Activated CD4-positive, alpha-beta T cell treated with anti-CD3 and anti-CD28 coated beads, Interleukin-2, amount 50 U/mL, for 24 hours (primary cell): ENCODE measurements at places on chromosomes 4 and X.

DNA sequence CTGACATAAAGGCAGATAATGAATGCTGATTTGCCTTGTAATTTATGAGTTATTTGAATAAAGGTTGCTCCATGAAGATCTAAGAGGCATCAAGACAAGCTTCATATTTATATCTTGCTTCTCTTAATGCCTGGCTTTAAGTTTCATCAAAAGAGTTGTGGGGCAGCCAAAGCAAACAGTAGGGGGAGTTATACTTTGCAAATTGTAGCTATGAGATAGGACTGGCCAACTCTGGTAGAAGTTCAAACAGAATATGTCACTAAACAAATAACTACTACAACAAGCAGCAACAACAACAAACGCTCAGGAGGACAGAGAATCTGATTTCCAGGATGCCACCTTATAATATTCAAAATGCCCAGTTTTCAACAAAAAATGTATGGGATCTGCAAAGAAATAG, 69.1 kb upstream of the PLAC1 start:
- DNase-seq: no peak

GRCh38 chr4:159070742-159071141, 32.1 kb upstream of the RAPGEF2 start:
- DNase-seq: no peak

DNA sequence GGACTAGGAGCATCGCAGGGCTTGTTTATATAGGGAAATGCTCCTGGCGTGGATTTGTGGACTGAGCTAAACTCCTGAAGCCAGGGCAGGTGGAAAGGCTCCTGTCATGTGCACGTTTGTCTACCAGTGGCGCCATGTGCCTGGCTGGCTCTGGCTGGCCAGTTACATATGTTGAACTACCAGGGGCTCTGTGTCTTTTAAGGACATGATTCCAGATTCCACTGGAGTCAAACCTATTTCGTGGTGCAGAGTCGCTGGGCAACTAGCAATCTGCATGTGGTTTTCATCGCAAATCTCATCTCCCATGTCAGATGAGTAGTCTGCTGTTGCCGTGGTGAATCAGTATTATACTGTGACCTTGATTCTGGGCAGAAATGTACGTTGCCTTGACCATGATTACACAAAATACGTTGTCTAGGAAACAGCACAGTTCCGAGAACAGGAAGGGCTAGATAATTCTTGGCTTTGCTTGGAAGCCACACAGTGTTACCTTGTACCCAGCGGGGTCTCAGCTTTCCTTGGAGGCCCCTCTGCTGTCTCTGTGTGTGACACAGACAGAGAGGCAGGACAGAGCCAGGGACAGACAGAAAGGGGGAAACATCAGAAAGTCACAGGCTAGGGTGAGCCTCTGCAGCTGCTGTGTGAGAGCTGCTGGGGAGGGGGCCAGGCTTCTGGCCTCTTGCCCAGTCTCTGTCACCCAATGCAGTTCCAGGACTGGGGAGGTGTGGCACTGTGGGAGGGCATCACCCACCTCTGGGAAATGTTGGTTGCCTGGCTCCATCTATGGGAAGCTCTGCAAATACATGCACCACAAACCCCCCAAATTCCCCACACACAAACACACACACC, 19.2 kb downstream of the PNMA6E start:
- DNase-seq: no peak

DNA sequence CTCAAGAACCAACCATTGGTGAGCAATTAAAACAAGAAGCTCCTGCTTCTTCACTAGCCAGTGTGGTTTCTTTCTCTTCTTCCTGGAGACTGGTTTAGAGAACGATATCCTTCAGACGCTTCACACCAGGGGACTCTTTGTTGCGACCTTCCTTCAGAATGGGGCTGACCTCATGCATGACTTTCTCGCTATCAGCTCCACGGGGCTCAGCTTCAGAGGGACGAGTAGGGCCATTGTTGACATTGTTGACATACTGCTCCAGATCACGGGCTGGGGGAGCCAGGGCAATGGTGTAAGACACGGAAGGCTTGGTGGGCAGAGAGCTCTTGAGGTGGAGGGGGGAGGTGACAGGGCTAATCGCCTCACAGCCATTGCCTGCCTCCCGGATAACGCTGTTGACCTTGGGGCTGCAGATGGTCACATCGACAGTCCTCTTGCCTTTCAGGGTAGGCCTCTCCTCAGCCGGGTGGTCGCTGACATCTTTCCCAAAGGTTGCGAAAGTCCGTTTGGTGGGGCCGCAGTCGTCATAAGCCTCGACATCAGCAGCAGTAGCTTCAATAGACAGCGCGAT, 113.8 kb downstream of the PCDH19 start:
- DNase-seq: no peak

DNA sequence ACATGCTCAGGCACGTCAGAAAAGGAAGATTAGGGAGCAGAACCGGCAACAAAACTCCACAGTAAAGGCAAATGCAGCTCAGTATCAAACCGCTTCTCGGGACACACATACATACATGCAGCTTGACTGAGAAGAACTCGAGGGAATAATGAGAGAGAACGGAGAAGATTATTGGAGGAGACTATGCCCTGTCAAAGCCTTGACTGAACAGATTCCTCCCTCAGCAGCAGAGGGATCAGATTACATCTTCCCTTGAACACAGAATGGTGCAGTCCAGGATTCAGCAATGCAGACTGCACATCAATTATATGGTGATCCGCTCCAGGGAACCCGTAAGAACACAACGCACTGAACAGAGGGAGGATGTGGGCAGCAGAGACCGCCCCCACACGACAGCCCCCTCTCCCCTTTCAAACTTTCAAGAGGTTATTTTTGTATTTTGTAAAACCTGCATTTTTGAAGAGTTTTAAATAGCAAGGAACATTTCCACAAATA, 183.2 kb downstream of the FBXW7 start:
- no peak for DNase-seq

DNA sequence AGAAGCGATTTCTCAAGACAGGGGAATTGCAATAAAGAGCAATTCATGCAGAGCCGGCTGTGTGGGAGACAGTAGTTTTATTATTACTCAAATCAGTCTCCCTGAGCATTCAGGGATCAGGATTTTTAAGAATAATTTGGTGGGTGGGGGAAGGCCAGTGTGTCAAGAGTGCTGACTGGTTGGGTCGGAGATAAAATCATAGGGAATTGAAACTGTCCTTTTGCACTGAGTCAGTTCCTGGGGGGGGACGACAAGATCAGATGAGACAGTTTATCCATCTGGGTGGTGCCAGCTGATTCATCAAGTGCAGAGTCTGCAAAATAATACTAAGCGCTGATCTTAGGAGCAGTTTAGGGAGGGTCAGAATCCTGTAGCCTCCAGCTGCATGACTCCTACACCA, 502.4 kb downstream of the NLGN4X start:
- DNase-seq: no peak

DNA sequence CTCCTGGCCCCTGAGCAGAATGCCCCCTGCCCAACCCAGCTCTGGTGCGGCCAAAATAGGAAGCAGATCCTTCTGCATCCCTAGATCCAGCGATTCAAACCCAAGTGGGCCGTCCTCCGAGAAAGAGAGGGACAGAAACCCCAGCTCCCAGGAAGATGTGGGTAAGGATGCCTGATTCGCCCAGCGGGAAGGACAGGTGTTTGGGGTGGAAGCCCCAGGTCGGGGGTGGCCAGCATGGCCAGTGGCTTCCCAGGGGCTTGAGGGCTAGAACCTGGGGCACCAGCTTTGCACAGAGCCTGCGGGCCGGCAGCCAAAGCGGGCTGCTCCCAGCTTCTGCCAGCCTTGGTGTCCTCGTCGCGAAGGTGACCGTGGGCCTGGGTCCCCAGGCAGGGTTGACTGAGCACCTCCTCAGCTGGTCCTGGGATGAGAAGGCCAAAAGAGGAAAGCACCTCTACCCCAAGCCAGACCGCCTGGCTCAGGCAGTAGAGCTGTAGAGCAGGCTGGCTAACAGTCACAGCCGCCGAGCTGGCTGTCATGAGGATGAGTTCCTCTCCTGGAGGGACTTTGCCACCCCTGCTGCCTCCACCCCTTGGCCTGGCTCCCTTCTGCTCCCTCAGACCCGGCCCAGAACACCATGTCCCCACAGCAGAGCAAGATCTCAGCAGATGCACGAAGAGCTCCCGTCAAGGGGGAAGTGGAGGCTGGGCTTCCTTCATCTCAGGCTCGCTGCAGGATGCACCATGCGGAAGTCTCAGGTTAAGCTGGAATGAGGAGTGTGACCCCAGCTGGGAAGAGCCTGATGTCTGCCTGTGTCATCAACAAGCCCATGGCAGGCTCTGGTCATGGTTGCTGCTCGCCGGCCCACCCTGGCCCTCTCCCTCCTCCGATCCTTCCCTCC, 59.9 kb downstream of the CPZ start:
- no peak for DNase-seq

DNA sequence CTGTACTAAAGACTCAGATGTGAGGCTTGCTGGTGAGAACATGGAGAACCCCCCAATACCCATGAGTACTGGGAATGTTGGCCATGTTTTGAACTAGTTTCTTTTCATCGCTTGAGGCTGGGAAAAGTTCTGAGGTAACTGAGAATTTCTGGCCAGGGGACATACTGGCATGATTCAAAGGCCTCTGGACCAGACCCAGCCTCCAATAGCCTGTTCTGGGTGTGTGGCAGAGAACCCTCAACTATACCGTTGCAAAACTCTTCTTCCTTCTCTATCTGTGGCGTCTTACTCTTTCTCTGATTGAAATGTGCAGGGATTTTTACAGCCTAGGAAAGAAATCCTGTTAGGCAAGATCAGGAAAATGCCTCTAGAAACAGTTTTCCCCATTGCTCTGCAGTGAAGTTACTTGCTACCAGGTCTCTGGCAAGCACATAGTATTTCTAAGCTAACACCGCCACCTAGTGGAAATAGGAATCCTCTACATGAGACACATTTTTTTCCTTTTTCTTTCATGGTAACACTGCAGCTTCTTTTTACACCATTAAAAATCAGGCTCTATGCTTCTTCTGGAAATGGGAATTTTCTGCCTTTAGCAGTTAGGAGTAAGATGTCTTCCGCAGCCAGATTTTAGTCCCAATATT, 170.7 kb upstream of the ZCCHC13 start:
- DNase-seq: no peak

DNA sequence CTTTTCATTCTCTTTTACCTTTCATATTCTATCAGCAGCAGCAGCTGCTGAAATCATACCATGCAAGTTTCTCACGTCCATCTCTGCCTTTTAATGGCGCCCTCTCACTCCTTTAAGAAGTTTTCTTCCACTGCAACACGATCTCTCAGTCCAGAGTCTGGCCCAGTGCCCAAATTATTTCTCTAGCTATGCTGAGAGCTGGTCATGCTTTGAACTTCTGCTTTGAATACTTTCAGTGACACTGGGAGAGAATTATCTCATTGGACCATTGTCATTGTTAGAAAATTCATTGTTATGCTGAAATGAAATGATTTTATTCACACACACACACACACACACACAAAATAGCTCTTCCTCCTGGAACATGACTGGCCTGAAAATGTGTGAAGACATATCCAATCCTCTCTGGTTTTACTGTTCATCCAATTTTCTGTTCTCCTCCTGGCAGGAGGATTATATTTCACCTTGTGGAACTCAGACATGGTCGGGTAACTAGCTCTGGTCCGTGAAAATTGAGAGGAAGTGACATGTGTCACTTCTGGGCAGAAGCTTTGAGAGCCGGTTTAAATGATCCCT, 1.3 kb upstream of the PDHA1 start:
- DNase-seq: no peak

DNA sequence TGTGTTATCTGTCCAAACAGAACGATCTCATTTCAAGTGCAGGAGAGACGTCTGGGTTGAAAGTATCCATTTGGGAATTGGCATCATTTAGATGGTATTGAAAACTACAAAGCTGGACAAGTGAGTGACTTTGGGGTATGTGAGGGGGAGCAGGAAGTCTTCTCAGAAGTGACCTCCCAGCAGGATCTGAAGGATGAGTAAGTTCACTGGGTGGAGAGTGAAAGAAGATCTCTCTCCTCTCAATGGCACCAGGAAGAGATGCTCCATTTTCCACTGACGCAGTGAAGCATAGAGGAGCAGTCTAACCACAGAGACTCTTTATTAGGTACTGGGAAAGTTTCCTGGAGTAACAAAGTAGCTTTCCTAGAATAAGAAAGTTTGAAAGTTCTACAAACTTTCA, 161.0 kb downstream of the CPE start:
- no peak for DNase-seq

DNA sequence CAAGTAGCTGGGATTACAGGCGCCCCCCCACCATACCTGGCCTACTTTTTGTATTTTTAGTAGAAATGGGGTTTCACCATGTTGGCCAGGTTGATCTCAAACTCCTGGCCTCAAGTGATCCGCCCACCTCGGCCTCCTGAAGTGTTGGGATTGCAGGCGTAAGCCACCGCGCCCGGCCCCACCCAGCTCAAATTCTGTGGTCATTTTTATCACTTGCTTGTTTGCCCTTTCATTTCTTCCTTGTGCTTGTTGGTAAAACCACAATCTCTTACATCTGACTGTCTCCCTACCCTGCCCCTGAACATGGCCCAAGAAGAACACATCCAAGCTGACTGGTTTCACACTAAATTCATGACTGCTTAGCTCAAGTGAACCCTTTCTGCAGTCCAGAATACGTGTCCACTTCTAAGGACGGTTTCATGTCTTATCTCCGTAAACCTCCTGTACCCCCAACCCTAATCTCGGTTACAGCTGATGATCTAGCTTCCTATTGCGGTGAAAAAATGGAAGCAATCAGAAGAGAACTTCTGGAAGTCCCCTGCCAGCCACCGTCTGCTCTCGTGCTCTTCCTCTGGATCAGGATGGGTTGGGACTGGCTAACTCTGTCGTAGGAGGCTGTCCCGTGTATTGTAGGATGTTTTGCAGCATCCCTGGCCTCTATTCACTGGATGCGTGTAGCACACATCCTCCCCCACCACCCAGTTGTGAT, 5.4 kb upstream of the RS1 start:
- no peak for DNase-seq

DNA sequence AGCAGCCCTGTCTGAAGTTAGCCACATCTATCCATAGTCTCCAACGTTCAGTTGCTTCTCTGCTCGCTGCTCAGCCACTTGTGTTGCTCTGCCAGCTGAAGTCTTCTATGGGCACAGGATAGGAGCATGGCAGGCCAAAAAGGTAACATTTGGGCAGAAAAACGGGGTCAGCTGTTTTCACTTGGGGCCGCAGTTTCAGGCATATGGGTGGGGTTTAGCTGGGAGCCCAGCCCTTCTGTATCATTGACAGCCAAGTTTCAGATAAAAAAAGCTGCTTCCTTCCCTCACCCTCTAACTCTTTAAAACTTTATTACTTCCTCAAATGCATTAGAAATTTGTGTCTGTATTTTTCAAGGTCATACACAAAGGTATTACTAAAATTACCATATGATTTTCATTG, 18.4 kb upstream of the MANBA start:
- DNase-seq: no peak

DNA sequence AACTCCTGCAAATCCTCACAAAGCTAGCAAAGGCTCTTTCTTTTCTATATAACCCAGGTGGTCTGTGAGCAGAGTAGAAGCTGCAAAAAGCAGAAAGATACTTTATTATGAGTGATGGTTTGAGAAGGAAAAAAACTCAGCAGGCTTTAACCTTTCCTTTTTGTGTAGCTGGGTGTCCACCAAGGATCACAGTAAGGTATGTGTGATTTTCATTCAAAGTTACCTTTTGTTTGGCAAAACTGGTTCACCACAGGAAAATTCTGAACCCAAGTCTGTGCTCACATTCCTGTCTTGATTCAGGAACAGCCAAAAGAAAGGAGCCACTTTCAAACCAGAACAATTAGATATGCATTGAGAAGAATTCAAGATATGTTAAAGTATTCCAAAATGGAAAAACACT, 35.7 kb downstream of the FRAS1 start:
- no peak for DNase-seq
